ENCODE measurements at places on chromosomes 16 and 17. TPM values are rescaled to one million over a fixed set of nuclear protein-coding genes. Genes with fewer than 3 reads are reported as not detected.

CCL23 gene
- not detected for total RNA-seq

KRT33B gene
- total RNA-seq: not detected

CD300E gene
- total RNA-seq: not detected

ST6GALNAC2 gene
- total RNA-seq: 2.1 TPM

DNAI2 gene
- 0.92 TPM for total RNA-seq

CX3CL1 gene
- 18.2 TPM for total RNA-seq

OTOA gene
- total RNA-seq: 0.69 TPM

PSMD7 gene
- 70.1 TPM for total RNA-seq

SDK2 gene
- total RNA-seq: 8.8 TPM

ZSCAN10 gene
- not detected for total RNA-seq

GDPD3 gene
- 0.46 TPM for total RNA-seq

KLHL11 gene
- 76.6 TPM for total RNA-seq

ASPA gene
- total RNA-seq: 1.8 TPM

TMEM98 gene
- 32.1 TPM for total RNA-seq

MAPT gene
- total RNA-seq: 204 TPM

TSNAXIP1 gene
- 6.2 TPM for total RNA-seq

SCARF1 gene
- 4.6 TPM for total RNA-seq

ZG16 gene
- total RNA-seq: not detected

TBC1D3I gene
- not detected for total RNA-seq

CES4A gene
- 9.2 TPM for total RNA-seq

WBP2 gene
- total RNA-seq: 52.1 TPM

ARL5C gene
- not detected for total RNA-seq

CDIP1 gene
- 18.5 TPM for total RNA-seq

SPATA22 gene
- total RNA-seq: 2.8 TPM

ST6GALNAC1 gene
- 0.69 TPM for total RNA-seq

EZH1 gene
- 35.5 TPM for total RNA-seq

RNU2-1 gene
- not detected for total RNA-seq

MYH1 gene
- total RNA-seq: not detected

PRAC1 gene
- not detected for total RNA-seq

KRT20 gene
- total RNA-seq: not detected

CLEC19A gene
- total RNA-seq: 2.8 TPM

KIF18B gene
- total RNA-seq: 1.4 TPM

COPZ2 gene
- total RNA-seq: 1.2 TPM

CEP112 gene
- 40.6 TPM for total RNA-seq

ABCC12 gene
- total RNA-seq: 0.46 TPM

SLC5A10 gene
- total RNA-seq: not detected

TEX2 gene
- total RNA-seq: 42.7 TPM

TLCD3B gene
- 24.7 TPM for total RNA-seq

WNT9B gene
- 1.2 TPM for total RNA-seq

FBRS gene
- total RNA-seq: 18.2 TPM

RNF167 gene
- 25.8 TPM for total RNA-seq
